Activated T-cell treated with anti-CD3 and anti-CD28 coated beads for 48 hours (primary cell): ENCODE measurements at places on chromosomes 16 and 17.

GRCh38 chr16:81729451-81729850 is 49.6 kb upstream of the PLCG2 start:
- no peak for DNase-seq

GRCh38 chr17:79035686-79036085 is 11.7 kb downstream of the C1QTNF1 start:
- no peak for DNase-seq

- no peak for DNase-seq
These were observed 81.4 kb upstream of the CRHR1 start for GRCh38 chr17:45702666-45703266.

GRCh38 chr17:74135391-74136167 is 67.9 kb upstream of the RPL38 start:
- DNase-seq: no peak

GRCh38 chr16:28946681-28947080 is 4.1 kb upstream of the NFATC2IP start:
- no peak for DNase-seq

- no peak for DNase-seq
These were observed 15.4 kb downstream of the ACSM1 start for GRCh38 chr16:20681821-20682760.

DNA sequence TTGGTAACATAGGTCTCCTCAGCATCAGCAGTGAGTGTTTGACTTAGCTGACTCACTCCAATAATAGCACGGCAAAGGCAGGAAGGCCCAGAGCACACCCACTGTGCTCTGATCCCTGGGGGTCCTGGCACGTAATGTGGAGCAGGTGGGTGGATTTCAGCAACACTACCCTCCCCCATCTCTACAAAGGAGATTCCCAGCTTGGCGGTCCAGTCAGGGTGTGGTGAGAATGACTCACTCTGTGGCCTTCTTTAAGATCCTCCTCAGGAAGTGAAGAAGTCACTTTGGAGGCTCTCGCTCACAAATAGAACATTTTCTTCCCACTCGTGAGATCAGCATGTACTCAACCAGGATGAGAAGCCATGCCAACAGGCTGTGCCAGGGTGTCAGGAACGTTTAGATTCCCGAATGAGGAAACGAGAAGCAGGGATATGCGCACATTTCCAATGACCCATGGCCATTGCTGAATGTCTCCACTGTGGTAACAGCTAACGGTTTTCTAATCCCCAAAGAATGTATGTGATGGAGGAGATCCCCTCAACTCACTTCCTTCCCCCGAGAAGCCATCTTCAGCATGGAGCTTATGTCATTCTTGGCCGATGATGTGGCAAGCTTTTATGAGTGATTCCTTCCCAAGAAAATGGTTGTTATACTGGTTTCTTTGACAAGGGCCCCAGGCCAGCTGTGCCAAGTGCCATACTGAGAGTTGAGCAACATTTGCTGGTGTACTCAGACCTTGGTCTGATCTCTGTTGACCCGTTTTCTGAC is 365.2 kb downstream of the C16orf95 start:
- no peak for DNase-seq

DNA sequence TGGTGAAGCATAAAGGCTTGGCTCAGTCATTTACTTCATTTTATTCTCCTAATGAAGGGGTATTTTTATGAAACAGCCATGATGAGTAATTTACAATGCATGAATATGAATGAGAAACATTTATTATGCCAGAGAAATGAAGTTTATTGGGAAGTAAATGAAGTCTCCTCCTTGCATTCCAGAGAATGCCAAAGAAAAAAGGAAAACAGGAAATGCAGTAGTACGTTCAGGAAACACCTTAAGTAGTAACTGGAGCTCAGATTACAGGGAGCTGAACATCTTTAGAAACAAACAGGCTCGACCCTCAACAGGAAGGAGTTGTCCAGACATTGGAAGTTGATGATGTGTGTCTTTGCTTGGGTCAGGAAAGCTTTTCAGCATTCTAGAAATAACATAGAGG is 4.6 kb downstream of the KRT34 start:
- no peak for DNase-seq

GRCh38 chr17:50148226-50149090 is 2.0 kb downstream of the PPP1R9B start:
- peak; percentile 75 for DNase-seq

- peak; percentile 84 for DNase-seq
These were observed 57.0 kb downstream of the ABR start for GRCh38 chr17:1122533-1123392.

- DNase-seq: no peak
These were observed 46.0 kb downstream of the HOXB1 start for GRCh38 chr17:48484850-48485249.

- DNase-seq: no peak
These were observed 398 bp downstream of the LGALS9 start for GRCh38 chr17:27631411-27631760.
